ENCODE measurements at places on chromosomes 3 and 15.

DNA sequence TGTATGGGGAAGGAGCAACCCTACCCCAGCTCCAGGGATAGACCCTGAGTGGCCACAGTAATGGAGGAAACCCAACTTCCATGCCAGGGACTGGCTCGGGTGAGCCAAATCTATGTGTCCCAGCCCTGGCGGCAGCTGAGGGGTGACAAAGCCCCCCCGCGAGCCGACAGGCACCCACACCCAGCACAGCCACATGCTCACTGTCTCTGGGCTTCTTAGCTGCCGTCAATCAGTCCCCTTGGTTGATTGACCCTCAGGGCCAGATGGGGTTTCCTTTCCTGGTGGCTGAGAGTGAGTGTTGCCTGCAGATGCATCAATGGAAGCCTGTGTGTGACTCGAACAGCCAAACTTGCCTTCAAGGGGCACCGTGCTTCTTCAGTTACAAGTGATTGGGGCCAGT, 2.1 kb upstream of the OCA2 start:
- DNase-seq = no peak

GRCh38 chr15:54941417-54941816, 255.3 kb downstream of the RSL24D1 start:
- no peak for DNase-seq

GRCh38 chr3:45677033-45677446, 12.2 kb upstream of the SACM1L start:
- peak; percentile 69 for DNase-seq

GRCh38 chr15:31031471-31032067, 40.1 kb upstream of the MTMR10 start:
- no peak for DNase-seq

- no peak for DNase-seq
Measured at GRCh38 chr15:101207867-101208288, 44.0 kb downstream of the CHSY1 start.

- no peak for DNase-seq
Measured at GRCh38 chr3:38383156-38383875, 36.7 kb downstream of the XYLB start.

DNA sequence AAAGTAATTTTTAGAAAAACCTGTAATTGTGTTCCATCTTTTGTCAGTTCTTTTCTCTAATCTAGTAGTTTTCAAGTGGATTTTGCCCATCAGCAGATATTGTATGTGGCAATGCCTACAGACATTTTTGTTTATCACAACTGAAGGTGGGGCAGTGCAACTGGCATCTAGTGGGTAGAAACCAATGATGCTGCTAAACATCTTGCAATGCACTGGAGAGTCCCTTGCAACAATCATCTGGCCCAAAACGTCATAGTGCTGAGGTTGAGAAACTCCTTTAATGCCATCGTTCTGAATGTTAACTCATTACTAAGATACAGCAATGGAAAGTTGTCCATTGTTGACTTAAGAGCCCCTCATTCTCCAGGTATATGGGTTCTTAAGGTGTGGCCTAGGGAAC, 80.1 kb downstream of the BTD start:
- no peak for DNase-seq

DNA sequence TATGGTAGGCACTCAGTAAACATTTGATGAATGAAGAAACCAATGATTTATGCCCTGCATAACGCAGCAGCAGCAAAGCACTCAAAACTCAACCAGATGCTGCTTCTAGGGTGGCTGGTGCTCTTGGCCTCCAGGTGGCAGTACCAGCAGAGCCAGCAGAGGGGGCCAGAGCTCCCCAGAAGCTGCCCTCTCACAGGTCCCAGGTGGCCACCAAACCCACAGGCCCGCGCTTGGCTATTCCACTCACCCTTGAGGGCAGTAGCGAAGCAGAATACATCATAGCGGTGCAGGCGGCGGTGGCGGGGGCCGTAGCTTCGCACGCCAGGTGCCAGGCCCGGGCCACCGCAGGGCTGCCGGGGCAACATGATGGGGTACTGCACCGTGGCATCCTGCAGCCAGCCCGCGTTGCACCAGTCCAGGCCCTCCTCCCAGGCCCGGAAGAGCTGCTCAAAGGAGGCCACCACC, 16.6 kb downstream of the HAPLN3 start:
- peak; percentile 49 for DNase-seq

DNA sequence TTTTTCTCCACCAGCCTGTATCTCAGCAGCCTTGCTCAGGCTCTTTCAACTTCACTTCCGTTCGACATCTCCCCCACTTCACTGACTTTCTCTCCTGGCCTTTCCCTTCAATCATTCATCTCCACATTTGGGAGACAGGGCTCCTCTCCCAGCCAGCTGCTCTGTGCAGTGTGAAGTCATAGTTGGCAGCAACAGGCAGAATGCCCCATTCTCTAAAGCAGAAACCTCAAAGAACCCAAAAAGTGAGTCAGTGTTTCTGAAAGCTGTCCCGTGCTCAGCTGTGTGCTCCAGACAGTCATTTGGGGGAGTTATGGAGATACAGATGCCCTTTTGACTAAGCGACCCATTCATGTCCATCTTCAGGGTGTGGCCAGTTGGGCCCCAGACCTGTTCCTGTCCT, 54.3 kb downstream of the NTRK3 start:
- DNase-seq = no peak

- DNase-seq = no peak
Measured at GRCh38 chr15:39415634-39416033, 165.2 kb upstream of the THBS1 start.

DNA sequence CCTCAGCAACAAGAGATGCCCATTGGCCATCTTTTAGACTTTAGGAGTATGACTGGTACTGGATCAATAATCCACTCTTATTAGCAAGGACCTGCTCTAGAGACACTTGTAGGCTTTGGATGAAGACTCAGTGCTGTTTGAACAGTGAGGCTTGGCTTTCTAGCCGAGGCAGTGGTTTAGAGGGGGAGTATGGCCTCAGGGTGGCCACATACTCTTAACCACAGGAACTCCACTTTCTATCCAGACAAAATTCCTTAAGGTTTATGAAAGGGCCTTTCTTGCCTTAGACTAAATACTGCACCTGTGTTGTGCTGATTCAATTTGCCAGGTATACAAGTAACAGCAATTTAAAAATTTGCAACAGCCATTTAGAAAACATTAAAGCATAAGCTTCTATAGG, 1046.3 kb downstream of the DIPK2A start:
- DNase-seq = no peak

DNA sequence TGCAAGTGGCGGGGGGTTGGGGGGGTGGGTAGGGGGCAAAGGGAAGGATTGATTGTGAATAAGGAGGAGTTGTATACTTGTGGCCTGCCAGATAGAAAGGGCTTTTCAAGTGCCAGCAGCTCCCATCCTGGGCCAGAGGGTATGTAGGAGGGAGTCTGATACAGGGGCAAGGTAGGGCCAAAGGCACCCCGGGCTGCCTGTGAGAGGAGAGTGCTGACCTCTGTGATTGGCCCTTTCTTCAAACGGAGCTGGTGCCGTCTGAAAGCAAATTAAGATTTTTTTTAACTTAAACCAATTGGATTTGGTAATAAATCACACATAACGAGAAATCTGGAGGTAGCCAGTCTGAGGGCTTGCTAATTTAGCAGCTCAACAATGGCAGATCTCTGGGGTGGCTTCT, 229.9 kb downstream of the THSD4 start:
- no peak for DNase-seq

DNA sequence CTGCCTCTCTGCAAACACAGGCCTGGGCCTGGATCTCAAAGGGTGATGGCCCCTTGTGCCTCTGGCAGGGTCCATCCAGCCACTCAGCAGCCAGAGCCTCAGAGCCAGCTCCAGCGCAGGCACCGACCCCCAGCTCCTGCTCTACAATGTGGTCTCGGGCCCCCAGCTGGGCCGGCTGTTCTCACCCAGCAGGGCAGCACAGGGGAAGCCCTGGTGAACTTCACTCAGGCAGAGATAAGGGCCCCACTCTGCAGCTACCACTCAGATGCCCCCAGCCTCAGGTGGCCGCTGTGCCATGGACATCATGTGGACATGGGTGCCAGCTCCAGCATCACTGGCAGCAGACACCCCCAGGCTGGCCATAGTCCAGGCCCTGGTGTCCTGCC, 173.1 kb downstream of the TBC1D2B start:
- DNase-seq = no peak

GRCh38 chr3:13114811-13115575, 41.8 kb upstream of the IQSEC1 start:
- no peak for DNase-seq

DNA sequence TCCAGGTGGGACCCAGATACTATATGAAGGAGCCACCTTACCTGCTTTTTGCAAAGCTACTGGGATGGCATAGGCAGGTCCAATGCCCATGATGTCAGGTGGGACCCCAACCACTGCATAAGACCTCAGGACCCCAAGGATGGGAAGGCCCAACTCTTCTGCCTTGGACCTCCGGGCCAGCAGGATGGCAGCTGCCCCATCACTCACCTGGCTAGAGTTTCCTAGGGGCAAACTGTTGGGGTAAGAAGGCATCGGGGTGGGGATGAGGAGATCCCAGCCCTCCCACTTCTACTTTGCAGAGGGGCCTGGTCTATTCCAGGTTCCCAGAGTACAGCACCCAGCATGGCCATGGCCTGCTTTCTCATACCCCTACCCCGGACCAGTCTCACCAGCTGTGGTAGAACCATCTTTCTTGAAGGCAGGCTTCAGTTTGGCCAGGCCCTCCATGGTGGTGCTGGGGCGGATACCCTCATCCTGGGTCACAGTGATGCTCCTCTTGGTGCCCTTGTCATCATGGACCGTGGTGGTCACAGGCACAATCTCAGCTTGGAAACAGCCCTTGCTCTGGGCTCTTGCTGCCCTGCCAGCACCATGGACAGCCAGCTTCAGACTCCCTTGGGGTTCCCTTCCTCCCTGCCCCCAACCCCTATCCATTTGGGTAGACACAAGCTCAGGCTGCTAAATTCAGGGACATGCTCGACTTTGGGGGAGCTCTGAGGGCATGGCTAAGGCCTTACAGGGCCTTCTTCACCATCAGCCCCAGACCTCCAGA, 10.6 kb downstream of the ACAA1 start:
- no peak for DNase-seq

GRCh38 chr15:77572186-77572585, 60.5 kb downstream of the LINGO1 start:
- DNase-seq = no peak

GRCh38 chr3:195893044-195893395, 15.3 kb downstream of the TNK2 start:
- DNase-seq = no peak

DNA sequence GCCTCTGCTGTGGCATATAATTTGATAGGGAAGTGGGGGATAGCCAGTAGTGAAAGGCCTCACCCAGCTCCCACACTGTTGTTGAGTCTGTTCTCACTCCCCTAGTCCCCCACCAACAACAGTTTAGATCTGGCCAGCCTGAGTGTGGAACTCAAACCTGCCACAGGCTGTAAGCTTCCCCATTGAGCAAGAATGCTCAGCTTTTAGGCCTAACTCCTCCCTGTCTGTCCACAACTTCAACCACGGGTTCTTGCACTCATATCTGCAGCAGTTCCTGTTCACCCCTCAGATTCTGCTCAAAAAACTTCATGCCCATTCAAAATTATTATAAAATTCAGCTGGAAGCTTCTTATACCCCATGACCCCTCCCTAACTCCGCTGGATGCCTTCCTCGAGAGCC, 975.1 kb downstream of the NSUN3 start:
- no peak for DNase-seq

DNA sequence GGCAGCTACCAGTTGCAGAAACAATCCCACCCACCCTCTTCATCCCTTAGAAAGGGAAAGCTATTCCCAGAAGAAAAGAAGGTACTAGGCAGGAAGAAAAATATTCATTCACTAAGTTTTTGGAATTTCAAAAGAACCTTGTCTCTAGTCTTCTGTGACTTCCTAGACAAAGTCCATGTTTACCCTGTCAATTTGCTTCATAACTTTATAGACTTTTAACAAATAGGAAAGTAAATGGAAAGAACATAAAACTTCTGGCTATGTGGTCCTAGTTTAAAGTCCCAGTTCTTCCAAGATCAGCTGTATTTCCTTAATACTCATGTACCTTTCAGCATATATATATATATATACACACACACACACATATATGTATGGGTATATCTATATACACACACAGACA, 143.7 kb upstream of the SNTN start:
- no peak for DNase-seq

DNA sequence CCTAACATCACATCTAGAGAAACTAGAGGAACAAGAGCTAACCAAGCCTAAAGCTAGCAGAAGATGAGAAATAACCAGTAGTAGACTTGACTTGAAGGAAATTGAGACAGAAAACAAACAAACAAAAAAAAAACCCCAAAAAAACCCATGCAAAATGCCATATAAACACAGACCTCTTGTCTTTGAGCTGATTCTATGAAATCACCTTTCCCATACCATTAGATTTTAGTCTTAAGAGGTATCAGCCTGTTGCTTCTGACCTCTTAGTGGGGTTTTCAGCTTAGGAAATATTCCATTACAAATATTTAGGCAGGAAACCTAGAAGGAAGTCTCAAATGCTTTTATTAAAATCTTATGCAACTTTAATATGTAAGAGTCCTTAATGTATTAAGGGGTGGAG, 23.9 kb upstream of the ST3GAL6 start:
- no peak for DNase-seq

DNA sequence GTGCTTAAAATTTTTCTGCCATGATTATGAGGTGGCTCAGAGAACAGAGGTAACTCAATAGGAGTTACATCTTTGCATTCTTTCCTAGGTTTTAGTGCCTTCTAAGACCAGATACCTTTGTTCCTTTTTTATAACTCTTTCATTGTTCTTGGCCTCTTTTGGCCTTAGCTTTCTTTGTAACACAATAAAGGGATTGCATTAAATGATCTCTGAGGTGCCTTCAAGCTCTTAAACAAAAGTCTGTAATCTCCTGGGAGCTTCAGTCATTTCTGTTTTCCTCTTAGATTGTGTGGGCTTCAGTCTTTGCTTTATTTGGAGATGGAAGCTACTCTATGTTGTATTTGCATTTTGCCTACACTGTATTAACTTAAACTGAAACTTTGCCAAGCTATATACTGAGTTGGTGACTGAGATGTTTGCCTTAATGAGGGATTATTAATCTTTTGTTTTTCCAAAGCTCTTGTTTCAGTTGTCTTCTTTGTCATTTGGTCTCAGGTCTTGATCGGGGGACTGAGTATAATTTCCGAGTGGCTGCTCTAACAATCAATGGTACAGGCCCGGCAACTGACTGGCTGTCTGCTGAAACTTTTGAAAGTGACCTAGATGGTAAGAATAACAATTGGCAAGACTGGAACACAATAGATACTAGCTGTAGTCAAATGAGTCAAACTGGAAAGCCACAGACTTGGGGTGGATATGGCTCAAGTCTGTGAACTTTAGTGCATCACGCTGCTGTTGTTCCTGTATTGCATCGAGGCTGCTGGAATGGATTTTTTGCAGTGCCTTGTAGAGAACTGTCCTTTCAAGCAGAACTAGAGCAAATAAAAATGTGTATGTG, 110.3 kb downstream of the HCN4 start:
- peak; percentile 21 for DNase-seq

DNA sequence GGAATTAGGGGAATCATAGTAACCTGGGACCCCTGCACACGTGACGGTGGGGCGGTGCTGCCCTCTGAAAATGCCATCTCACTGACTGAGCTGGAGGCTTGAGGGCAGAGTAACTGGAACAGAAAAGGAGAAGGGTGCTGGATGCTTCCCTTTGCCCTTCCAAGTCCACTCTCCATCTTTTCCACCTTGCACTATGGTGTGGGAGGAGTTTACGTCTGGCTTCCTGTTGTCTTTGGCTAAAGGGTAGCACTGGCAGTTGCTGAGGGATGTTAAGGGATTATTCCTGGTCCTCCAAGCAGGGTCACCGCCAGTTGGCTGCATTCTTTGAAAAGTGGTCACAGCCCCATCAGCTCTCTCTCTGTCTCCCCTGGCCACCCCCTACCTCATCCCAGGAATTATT, 129.4 kb upstream of the SNTN start:
- no peak for DNase-seq

GRCh38 chr15:89109238-89109637, 21.0 kb downstream of the ABHD2 start:
- no peak for DNase-seq

Measured in activated T-cell treated with anti-CD3 and anti-CD28 coated beads, Interleukin-2, amount 50 U/mL, for 72 hours (primary cell).